ENCODE measurements at places on chromosomes 2 and 18.

DNA sequence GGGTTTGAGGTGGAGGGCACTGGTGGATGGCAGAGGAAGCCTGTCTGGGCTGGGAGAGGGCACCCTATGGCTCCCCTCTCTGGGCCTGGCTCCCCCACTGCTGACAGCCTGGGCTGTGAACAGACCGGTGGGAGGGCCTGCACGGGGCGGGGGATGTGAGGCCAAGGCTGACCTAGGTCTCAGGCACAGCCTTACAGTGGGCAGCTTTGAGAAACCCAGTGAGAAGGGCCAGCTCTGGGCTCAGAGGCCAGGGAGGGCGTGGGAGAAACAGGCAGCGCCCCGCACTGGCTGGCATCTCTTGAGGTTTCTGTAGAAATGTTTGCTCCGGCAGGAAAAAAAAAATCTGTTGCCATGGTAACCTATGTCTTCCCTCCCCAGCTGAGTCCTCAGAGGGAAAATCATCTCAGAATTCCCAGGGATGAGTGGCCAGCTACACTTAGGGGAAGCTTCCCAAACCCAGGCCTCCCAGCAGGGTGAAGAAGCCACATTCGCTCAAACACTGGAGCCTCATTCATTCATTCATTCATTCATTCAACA, 71.7 kb upstream of the TAF1B start:
- DNase-seq: peak; percentile 44

DNA sequence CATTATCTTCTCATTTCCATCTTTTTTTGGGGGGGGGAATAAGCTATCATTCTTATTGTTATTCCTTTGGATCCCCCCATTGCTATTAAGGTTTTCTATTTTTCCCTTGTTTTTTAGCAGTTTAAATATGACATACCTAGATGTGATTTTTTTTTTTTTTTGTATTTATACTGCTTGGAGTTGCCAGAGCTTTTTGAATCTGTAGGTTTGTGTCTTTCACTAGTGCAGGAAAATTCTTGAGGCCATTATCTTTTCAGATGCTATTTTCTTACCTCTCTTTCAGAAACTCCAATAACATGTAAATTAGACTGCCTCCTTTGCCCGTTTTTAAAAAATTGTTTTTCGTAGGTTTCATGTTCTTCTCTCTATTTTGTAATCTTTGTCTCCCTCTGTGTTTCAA, 88.6 kb downstream of the WDR7 start:
- DNase-seq: no peak

GRCh38 chr2:231342061-231342711, 53.3 kb upstream of the B3GNT7 start:
- DNase-seq: no peak

GRCh38 chr18:75173125-75173432, 35.9 kb downstream of the PTGR3 start:
- DNase-seq: no peak

GRCh38 chr18:58288921-58289797, 245.1 kb downstream of the NEDD4L start:
- peak; percentile 21 for DNase-seq

All from nephron progenitor cell (in vitro differentiated cells).